ENCODE measurements at places on chromosomes 12 and 14.
A peak's percentile ranks its signal among the peaks of the same experiment; 100 is the strongest.

DNA sequence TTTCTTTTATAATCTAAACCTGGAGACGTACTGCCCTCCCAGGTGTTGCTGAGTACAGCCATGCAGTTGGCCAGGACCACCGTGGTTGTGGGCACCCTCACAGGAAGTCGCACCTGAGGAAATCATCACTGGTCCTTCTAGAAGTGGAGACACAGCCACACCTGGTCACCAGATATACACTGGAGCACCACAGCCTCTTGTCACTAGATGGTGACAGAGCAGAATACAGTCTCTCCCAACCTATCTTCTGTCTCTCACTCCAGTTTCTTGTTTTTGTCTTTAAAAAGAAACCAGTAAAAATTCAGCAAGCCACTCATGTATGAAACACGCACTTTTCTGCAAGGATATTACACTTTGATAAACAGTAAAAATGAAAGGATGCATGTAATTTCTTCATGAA, 43.1 kb upstream of the GPHB5 start:
- DNase-seq: no peak

DNA sequence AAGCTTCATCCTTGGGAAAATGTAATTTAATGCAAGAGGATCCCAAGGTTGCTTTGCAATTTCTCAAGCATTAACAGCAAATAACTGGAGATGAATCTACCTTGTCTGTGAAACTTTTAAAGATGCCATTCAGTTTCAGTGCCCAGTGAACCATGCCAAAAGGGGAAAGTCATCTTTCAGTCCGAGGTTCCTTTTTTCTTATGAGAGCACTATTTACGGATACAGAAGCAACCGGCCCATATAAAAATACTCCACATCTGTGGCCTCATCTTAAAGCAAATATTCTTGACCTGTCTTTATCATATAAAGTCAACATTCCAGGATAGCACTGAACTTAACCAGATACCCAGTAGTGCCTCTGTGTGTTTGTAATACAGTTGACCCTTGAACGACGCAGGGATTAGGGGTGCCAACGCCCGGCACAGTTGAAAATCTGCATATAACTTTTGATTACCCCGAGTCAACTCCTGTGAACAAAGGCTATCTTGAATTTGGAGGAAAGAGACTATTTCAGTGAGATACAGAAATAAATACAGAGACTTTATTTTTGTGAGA, 209.4 kb downstream of the PCNX1 start:
- DNase-seq: no peak

GRCh38 chr12:45315462-45315861, 99.6 kb downstream of the ANO6 start:
- no peak for DNase-seq

DNA sequence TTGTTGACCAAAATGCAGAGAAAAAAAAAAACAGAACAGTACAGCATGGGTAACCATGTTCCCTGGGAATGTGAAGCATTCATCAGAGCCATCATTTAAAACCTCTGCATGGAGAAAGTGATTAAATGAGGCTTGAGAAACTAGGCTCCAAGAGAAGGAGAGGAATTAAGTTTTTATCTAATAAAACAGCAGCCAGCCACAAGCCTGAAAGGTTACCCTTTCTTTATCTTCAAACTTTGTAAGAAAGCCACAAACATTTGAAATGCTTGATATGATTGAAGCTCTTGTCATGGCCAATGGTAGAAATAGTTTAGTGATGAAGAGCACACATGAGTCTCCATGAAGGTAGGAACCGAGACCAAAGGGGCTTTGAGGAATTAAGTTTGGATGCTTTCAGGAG, 144.9 kb upstream of the SYT1 start:
- no peak for DNase-seq

GRCh38 chr12:104724992-104725585, 233.0 kb downstream of the SLC41A2 start:
- no peak for DNase-seq

GRCh38 chr12:97235102-97235501, 227.5 kb upstream of the RMST start:
- DNase-seq: no peak

DNA sequence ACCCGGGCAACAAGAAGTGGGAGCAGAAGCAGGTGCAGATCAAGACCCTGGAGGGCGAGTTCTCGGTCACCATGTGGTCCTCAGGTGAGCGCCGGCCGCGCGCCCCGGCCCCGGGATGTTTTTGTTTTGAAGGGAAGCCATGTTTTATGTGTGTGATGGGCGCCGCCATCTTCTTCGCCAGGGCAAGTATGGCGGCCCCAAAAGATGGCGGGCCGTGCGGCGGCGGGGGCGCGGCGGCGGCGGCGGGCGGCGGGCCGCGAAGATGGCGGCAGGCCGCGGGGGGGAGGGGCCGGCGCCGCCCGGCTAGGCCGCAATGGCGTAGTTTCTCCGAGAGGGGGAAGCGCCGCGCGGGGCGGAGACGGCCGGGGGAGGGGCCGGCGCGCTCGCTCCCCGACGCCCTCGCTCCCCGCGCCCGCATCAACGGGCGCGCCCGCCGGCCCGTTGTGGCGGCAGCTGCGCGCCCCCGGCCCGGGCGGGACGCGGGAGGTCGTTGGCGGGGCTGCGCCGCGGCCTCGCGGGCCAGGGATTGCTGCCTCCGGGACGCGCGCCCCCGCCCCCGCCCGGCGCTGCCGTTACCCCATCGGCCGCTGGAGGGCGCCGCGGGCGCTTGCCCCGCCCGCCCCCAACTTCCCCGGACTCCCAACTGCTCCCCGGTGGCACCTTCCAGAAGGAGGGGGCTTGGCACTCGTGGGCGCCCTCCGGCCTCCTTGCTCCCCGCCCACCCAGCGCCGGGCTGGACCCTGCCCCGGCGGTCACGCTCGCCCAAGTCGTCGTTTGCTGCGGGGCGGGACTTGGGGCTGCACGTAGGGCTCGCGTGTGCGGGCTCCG, 1.1 kb downstream of the YY1 start:
- DNase-seq: peak; percentile 70

GRCh38 chr14:79136071-79137044, 966.2 kb downstream of the NRXN3 start:
- no peak for DNase-seq

Measured in pulmonary artery endothelial cell (primary cell).